Activated CD8-positive, alpha-beta memory T cell treated with anti-CD3 and anti-CD28 coated beads for 1 hour (primary cell): ENCODE measurements at places on chromosomes 4 and X.

- DNase-seq: no peak
These were observed 1832.1 kb downstream of the ARAP2 start for GRCh38 chr4:34412233-34412632.

DNA sequence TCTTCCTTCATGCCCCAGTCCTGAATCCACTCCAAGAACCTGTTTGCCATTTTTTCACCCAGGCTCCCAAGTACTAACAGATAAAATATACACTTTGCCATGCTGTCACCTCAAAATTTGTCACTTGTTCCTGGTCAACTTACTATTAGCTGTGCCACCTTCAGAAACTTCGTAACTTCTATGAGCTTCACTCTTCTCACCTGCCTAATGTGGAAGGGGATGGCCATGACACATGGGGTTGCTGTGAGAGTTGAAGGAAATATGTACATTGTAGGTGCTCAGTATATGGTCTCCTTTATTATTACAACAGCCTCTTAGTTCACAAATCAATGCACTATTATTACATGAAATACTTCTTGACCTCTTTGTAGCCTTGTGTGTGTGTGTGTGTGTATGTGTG is 10.4 kb downstream of the TMSB4X start:
- no peak for DNase-seq

DNA sequence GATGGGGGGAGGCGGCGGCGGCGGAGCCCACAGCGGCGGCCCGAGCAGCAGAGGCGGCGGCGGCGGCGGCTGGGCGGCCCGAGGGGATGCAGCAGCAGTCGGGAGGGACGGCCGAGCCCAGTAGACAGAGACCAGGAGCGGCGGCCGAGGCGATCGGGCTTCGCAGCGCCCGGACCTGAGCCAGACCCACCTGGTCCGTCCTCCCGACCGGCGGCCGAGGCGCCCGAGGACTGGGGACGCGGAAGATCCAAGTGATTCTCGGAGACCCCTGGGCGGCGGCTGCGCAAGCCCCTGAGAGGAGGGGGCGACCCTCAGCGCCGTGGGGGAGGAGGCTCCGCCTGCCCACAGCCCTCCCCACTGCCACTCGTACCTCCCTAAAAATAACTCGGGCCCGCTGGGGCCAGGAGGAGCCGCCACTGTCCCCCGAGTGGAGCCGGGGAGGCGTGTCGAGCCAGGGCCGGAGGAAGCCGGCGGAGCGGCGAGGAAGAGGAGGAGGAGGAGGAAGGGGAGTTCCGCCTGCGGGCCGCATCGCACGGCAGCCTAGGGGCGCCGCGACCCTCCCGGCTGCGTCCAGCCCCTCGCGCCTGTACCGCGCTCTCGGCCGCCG is 608 bp downstream of the RAPGEF2 start:
- DNase-seq: peak; percentile 25

DNA sequence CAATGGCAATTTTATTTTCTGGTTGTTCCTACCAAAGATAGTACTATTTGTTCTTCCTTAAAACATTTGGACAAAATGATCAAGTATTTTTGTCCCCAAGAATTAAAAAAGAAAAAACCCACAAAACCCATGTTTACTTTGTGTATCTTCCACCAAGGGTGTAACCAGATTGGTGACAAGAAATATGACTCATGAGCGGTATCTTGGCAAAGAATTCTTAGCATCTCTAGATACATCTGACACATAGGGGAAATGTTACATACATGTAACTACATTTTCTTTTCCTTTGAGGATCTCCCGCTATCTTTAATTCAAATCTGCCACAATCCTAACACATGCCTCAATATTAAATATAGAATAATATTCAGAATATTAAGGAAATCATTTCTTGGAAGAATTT is 78.7 kb downstream of the WDFY3 start:
- no peak for DNase-seq

GRCh38 chr4:154478547-154478946 is 13.1 kb downstream of the DCHS2 start:
- no peak for DNase-seq

GRCh38 chrX:119072744-119073143 is at the start of gene CT47C1:
Gene CT47C1, plus strand, starts transcription at chrX:119072993. Its CDS starts 233 bp downstream, at chrX:119073226.
- DNase-seq: no peak

DNA sequence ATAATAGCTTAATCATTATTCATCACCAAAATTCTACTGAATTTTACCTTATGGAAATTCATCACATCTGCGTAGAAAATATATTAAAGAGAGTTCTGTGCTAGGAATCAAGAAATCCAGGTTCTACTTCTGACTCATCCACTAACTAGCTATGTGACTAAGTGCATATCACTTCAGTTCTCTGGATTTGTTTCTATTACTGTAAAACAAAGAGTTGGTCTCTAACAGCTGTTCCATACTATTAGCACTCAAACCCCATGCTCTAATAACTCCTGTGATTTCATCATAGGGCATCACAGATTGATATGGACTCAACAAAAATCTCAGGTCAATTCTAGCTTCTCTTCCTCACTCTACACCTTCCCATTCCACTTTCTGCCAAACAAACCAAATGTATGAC is 572.0 kb downstream of the INPP4B start:
- no peak for DNase-seq

DNA sequence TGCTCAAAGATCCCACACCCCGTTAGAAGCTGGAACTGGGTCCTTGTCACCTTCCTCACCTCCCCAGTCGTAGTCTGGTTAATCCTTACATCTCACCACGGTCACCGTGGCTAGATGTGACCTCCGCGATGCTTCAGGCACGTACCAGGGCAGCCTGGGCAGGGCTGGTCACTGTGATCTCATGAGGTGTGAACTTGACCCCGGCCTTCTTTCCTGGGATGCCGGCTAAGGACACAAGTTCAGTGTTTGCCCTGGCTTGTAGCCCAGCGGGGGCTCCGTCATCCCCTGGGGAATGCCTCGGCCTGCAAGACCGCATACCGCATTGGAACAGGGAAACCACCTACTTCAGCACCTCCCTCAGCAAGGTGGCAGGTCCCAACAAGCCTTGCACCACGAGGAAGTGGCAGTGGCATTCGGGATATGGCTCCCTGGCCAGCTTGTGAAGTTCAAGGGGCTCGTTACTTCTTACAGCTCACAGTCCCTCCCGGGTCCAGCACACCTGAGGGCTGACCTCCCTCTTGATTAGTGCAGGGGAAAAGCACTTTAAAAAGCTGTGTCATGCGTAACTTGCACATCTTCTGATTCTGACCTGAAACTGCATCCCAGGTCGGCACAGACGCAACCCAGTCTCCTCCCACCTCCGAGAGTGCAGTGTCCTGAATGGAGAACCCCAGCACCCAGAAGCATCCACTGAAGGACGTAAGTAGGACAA is 25.9 kb downstream of the NOP14 start:
- no peak for DNase-seq

DNA sequence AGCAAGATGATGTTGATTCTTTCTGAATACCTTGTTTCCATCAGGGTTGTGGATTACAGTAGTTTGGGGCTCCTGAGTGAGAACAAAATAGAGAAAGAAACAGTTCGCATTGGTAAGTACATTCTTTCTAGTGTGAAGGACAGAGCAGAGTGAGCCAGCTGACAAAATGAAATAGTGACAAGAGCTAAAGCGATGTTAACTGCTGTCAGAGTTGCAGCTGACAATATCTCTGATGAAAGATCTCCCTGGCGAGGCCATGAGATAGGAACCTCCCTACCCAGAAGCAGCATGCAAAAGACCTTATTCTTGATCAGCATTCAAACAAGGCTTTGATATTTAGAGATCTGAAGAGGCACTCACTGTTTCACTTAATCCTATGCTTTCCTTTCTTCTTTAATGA is 258.6 kb downstream of the CAMK2D start:
- no peak for DNase-seq

DNA sequence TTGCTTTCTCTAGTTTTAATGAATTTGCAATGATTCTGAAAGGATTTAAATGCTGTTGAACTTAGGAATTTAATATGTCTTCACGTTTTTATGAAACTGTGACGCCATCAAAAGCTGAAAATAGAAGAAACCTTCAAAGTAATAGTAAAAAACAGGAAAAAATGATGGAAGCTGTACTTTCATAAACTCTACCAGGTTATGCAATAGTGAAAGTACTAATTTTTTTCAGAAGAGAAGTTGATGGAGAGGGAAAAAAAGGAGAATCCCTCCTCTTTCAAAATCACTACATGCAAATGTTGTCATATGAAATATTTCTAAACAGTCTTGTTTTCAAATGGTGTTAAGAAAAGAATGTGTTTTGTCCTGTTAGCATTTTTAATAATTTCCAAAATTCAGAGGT is 73.6 kb downstream of the ZNF330 start:
- DNase-seq: no peak

DNA sequence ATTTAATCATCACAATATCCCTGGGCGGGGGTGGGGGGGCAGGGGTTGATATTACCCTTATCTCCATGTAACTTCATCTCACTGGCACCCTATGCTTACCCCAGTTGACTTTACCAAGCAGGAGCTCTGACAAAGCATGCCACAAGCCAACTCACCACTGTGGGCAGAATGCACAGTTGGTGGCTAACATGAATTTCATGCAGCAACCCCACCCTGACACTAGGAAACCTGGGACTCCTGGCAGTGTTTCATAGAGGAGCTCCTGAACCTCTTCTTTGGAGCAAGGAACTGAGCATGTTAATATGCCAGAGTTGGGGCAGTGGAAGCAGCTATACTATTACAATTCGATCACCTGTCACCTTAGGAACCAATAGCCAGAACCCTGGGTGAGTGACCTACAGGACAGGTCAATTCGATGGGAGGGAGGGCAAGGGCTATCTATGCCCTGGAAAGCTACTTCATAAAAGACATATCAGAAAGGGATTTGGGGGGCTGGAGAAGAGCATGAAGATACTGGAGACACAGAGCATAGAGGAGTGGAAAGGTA is 97.2 kb upstream of the ACSL4 start:
- no peak for DNase-seq

- DNase-seq: no peak
These were observed at the start of gene APLN for GRCh38 chrX:129654652-129655546. Gene APLN, minus strand, starts transcription at chrX:129654956. Its CDS starts 326 bp downstream, at chrX:129654630.

DNA sequence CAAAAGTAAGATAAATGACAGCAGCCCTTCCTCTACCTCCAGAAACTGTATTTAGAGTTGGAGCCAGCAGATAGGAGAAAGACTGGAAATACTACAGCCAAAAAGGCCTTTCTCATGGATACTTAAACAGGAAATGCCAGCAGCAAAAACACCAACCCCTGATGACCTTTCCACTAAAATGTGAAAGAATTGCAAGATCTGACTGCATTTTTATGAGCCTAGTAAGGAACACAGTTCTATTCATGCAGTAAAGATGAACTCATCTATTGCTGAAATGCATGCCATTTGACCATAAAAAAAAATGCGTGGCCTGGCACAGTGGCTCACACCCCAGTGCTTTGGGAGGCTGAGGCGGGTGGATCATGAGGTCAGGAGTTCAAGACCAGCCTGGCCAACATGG is 19.9 kb downstream of the ABCG2 start:
- no peak for DNase-seq

DNA sequence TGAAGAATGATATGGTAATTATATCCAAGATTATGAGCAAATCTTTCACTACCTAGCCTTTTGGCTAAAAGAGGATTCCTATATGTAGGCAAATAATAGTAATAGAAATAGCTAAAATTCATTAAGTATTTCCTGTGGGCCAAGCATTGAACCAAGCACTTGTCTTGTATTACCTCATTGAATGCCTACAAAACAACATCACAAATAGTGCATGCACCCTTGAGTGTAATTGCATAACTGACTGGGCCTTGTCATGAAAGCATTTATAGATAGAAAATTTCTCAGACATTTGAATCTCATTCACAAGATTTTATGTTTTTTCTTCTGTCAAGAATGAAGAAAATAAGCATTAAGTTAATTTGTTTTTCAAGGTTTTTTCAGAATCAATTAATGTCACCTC is 3.9 kb upstream of the HPGDS start:
- DNase-seq: no peak

DNA sequence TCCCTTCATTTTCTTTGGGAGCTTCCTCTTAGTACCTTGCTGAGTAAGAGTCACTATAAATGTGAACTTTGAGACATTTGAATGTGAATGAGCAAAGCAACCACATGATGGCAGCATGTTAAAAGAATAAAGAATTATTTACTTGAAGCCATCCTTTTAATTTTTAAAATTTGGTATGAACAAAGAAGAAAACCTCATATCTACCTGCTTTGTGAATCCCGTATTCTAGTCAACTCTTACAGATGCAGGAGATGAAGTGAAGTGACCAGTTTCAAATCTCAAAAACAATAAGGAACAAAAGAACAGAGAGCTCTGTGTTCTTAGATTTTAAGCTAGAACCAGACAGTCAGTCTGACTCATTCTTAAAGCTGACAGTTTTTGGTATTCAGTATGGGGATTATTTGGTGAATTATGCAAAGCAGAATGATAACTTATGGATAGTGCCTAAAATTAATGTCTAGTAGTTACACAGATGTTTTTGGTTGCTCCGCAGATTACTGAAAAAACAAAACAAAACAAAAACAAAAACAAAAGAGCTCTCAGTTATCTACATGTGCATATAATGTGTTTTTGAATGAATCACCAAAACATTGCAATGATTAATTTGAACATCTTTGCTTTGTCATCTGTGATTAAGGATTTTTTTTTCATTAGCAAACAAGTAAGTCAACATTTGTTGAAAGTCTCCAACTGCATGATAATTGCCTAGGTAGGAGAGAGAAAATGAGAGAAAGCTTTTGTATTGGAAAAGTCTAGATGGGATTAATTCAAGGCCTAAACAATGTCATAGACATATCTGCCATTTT is 48.2 kb upstream of the H2AZ1 start:
- DNase-seq: no peak

GRCh38 chr4:87975466-87975865 is at the start of gene SPP1:
Gene SPP1, plus strand, starts transcription at chr4:87975714. Its CDS starts 1,182 bp downstream, at chr4:87976896.
- no peak for DNase-seq

DNA sequence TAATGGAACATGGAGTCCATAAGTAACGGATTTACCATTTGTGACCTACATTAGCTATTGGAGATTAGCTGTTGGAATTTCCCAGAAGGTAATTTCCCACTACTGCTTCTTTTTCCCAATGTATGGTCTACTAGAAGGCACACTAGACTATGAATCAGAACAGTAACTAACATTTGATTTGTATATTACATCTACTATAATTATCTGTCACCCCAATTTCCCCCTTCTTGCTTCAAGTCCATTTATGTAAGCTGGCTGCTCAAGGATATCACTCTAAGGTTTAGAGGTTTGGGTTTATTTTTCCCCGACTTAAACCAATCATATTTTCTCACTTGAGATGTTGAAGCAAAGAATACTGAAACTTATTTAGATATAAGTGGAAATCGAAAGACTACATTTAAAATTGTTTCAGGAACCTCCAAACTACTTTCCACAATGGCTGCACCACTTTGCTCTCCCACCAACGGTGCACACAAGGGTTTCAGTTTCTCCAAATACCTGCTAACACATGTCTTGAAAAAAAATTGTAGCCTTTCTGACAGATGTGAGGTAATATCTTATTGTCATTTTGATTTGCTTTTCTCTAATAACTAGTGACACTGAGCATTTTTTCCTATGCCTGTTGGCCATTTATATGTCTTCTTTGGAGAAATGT is 33.3 kb upstream of the H2AZ1 start:
- DNase-seq: no peak

DNA sequence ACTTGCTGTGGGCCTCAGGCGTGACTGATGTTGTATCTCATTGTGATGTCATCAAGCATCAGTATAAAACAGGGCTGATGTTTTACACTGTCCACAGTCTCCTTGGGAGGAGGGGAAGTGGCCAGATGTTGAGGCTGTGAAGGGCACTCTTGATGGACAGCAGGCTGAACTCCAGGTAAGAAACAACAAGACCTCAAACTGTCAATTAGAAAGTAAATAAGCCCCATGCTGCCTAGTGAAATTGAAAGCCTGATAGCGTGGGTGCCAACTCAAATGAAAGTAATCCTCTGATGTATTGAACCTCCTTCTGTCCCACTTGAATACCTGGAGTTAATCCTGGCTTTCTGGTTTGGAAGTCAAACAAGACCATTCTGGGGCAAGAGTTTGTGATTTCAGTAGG is 19.7 kb downstream of the VSIG1 start:
- DNase-seq: no peak
